HS-5 (cell line): ENCODE measurements at places on chromosomes 6 and 20.

DNA sequence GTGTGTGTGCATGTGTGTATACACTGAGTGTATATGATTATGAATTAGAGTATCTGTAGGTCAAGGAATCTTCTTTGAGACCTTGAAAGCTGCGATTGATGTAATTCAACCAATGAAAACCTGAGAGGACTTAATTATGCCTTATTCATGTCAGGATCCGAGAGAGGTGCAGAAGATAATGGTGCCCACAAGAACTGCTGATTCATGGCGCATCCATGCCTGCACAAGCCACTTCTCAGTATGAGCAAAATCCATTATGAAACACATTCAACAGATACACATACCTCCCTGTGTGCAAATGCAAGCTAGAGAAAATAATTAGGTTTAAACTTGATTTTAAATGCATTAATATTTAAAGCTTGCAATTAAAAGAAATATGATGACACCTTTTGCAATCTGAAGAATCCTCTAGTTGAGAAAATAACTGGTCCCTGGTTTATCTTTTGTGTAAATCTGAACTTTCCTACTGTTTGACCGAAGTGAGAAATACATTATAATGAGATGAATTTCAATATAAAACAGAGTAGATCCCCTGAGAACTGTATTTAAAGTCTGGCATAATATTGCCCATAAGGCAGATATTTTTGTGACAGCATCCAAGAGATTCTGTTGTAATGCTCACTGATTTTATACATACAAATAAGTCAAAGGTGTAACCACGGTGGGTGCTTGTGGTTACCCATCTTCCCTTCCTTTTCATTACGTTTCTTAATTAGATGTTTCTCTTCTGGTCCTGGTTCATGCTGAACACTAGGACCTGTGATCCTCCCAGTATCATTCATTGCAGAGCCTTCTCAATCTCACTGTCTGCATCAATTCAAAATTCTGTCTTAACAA, 45.6 kb downstream of the LY86 start:
- DNase-seq, result no peak

DNA sequence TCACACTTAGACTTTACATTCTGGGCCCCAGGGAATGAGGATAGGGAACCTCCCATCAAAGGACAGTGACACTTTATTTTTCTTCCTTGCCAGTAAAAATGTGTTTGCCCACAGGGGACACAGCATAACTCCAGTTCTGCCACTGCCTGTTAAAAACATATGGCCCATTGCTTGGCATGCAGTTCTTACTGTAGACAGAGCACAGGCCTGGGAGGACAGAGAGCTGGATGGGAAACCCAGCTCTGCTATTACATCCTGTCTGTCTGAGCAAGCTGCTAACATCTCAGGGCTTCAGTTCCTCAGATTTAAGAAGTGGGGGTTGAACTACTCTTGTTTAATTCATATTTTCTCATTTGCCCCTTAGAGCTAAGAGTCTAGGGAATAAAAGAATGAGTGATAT, 120.2 kb downstream of the AKAP7 start:
- no peak for DNase-seq

DNA sequence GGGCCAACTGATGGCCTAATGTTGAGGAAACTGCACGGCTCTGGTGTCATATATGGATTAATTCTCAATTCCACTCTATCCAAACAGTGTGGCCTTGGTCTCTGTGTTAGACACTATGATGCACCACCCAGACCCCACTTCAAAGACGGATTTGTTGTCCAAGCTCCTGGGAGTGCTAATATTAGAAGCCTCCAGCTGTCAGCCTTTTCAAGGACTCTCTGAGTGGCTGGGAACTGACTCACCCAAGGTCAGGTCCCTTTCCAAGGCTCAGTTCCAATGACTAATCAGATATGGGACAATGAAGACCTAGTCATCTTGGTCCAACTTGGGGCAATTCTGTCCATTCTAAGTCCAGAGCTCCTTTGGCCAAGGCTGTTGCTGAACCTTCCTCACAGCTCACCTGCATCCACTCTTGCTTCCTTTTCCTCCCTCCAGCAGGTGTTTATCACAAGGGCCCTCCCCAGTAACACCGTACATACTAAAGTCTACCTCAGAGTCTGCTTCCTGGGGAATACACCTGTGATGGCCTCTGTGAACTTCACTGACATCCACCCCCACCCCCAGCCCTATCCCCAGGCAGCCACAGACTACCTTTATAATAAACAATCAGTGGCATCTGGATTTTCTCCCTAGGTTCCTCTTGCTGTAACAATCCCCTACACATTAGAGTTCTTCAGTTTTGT, 7.2 kb upstream of the IL20RA start:
- DNase-seq, result no peak

DNA sequence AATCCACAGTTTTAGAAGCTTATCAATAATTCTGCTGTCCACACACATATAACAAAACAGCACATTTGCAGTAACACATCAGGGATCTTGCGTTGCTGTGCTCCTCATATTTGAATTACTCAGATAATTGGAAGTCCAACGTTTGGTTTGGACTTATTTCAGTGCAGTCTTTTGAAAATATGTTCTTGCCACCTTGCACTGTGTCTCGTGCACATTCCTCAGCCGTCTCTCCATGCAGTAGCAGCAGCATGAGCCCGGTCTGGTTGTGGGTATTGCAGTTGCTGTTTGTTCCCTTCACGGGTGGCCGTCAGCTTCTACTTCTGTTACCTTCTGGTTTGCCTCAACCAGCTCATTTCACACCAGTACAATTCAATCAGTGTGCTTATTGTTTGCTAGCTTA, 215.5 kb downstream of the SLC24A3 start:
- DNase-seq, result no peak

DNA sequence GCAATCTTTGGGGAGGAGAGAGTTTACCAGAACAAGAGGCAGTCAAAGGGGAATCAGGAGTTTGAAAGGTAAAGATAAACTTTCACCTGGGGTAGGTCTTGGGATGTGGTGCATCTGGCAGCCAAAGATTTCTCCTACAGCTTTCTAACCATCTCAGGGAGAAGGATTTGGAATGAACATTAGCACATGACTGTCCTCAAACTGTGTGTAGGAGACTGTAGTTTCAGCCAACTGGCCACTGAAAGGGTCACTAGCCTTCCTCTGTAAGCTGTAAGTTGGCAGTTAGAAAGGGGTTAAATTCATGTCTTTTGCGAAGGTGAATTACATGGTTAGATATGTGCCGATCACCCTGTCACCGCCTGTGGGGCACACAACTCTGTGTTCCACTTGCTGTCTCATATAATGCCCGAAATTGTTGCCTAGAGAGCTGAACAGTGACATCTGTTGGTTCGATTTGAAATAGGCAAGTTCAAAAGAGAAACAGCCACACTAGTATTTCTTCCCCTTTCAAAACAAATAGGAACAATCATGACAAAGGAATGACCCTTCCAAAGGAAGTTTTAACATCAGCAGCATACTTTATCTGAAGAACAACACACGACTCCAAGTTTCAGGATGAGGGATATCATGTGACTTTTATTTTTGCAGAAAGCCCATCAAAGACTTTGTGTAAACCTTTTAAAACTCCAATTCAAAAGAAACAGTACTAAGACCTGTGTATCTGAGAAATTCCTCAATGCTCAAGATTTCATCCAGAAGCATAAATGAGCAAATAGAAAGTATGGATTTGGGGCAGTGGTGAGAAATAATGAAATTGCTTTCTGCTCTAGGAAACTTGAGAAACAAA, 1.1 kb upstream of the OPN5 start:
- peak; percentile 74 for DNase-seq

DNA sequence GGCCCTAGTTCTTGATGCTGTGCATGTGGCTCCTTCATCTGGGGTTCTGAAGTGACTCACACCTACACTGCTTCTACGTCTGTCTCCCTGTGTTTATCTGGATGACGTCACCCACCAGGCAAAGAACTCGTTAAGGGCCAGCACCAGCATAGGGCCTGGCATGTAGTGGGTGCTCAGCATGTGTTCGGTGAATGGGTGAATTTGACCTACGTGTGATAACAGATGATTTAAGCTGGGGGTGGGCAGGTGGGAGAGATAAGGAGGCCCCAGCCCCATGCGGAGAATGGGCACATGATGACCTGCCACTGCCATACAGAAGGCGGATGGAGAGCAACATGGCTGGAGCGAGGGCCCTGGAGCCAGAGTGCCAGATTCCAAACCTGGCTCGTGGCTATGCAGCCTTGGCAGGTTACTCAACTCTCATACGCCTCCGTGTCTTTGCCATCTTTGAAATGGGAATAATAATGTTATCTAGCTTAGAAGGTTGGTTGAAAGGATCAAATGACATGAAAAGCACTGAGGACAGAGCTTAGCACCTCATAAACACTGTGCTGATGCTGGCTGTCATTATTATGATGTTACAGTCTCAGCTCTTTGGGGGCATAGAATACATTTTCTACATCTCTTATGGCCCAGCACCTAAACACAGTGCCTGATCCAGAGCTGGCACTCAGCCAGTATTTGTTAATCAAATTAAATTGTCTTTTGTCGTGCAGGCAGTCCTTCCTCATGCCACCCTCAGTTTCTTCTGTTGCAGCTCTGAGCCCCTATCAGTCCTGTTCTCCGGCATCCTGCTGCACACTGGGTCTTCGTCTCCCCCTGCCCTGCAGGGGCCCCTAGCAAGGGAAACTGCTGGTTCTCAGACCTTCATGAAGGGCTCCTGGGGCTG, 39.6 kb downstream of the VEGFA start:
- no peak for DNase-seq

DNA sequence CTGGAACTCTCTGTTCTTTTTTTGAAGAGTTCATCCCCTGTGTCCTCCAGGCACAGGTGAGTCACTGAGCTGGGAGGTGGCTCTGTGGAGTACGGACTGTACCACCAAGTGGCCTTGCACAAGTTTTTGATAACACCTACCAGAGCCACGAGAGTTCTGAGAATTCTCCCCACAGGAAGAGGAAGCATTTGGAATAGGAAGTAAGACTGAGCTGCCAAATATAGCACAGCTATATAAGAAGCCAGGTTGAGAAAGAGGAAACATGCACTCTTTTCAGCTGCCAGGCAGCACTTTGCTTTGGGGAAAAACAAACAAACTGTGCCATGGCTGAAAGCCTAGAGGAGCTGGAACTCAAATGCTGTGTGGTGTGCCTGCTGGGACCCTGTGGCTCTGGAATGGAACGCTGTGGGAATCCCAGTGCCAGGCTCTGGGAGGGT, 70.8 kb upstream of the RIPOR2 start:
- no peak for DNase-seq

DNA sequence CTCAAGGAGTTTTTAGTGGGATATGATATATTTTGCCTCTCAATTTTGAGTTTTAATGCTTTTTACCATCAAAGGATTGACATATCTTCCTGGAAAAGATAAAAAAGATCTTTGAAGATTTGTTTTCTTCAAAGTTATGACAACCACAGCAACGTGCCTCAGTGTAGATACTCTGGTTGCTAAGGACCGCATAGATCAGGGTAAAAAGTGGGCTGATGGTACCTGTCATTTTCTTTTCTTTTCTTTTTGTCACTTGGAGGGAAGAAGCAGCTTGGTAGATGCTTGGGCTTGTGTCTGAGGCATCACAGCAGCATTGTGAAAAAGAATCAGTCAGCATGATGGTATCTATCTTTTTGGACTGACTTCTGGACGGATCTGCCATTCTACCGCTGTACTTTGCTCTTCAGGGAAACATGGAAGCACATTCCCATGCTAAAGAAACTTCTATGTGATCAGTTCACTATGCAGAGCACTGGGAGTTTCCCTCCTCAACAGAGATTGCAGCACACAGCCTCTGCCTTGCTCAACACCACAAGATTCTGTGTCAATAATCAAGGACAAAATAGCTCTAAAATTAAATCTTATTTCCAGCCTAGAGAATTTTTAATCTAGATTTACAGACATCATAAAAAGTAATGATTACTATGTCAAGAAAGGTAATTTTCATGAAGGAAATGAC, 54.8 kb upstream of the SGK1 start:
- DNase-seq, result no peak

DNA sequence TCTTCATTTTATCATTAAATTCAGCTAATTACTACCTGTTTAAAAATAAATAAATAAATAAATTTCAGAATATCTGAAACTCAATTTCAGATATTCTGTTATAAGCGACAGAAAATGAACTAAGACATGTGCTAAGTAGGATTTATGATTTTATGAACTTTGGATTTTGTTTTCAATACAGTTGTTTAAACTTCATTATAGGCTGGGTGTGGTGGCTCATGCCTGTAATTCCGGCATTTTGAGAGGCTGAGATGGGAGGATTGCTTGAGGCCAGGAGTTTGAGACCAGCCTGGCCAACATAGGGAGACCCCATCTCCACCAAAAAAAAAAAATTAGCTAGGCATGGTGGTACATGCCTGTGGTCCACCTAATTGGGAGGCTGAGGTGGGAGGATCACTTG, 36.0 kb downstream of the AFG1L start:
- DNase-seq, result no peak

GRCh38 chr6:35209622-35210247, 4.0 kb upstream of the SCUBE3 start:
- no peak for DNase-seq

DNA sequence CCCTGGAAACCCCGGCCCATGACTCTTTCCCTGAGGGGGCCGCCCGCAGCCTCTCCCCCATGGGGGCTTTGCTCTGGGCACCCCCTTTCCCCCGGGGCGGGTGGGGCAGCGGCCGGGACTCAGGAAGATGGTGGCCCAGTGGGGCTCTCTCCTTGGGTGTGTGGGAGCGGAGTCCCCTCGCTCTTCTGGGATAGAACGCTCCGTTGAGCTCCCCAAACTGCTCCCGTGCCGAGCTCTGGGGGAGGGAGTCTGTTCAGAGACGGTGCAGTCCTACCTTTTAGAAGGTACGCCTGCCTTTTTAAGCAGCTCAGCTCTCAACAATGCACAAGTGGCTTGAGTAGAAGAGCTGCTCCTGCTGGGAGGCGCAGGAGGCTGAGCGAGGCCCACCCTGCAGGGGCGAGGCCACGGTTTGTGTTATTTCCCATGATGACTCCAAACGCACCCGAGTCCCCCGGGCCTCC, 21.7 kb upstream of the BHLHE23 start:
- DNase-seq, result no peak

DNA sequence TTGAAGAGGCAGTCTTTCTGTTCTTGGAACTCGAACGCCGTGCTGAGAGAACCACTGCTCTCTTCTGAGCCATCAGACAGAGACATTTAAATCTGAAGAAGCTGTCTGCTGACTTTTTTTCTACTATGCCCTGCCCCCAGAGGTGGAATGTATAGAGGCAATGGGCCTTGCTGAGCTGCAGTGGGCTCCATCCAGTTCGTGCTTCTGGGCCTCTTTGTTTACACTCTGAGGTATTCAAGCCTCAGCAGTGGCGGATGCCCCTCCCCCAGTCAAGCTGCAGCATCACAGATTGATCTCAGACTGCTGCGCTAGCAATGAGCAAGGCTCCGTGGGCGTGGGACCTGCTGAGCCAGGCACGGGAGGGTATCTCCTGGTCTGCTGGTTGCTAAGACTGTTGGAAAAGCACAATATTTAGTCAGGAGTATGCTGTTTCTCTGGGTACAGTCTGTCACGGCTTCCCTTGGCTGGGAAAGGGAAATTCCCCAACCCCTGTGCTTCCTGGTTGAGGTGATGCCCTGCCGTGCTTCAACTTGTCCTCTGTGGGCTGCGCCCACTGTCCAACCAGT, 526.8 kb downstream of the CD109 start:
- DNase-seq, result no peak
